ENCODE measurements at places on chromosomes 16 and 17.

DNA sequence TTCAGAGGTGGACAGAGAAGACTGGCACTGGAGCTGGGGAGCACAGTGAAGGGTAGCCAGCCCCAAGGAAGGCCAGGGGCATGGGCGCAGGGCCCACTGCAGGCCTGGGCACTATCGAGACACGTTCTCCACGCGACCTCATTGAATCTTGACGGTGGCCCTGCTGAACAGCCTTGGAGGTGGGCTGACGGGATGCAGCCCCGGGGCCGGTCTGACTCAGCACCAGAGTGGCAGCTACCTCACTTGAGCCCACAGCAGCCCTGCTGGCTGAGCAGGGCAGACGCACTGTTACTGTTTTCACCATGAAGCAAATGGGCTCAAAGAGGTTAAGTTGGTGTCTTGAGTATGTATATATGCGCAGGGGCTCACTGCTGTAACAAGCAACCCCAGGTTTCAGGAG is 78.8 kb upstream of the FOXF1 start:
- DNase-seq, result no peak

- no peak for DNase-seq
Measured at GRCh38 chr16:55189682-55190636, 134.0 kb upstream of the IRX6 start.

DNA sequence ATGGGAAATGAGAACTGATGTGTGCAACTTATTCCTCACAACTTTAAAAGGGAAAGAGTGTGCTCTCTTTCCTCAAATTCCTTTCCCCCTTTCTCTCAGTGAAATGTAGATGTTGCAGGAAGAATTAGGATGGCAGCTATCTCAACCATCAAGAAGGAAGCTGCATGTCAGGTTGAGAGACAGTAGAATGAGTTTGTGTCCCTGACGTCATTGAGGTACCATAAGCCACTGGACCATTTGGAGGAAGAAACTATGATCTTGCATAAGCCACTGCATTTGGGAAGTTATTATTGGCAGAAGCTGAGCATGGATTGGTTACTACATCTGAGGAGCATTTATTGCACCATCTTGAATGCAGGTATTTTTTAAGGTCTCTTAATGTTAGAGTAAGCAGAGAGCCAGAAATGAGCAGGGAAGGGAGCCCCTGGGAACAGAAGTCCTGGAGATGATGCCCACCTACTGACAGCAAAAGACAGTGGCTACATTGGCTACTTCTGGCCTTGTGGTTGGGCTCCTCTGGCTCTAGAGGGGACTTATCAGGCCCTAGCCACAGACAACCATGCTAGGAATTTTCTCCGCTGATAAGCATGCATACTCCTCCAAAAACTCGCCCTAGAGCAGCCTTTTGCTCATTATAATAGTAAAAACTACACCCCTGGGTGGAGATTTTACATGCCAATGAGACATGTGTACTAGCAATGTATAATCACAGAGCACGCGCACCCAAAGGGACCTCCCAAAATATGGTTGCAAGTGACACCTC is 249.0 kb upstream of the SALL1 start:
- DNase-seq, result no peak

DNA sequence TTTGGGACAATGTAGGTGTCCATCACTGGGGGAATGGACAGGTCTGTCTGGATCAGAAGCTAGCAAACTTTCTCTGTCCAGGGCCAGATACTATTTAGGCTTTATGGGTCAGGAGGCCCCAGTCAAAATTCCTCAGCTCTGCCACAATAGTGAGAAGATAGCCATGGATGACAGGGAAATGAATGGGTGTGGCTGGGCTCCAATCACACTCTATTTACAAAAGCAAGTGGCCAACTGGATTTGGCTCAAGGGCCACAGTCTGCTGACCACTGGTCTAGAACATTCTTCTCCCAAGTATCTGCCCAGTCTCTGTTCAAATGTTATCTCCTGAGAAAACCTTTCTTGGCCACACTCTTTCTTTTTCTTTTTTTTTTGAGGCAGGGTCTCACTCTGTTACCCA is 339.9 kb downstream of the SOX9 start:
- no peak for DNase-seq

- DNase-seq, result no peak
Measured at GRCh38 chr17:62084585-62084984, 19.5 kb upstream of the MED13 start.

GRCh38 chr16:11089504-11090124 is 145.2 kb downstream of the CLEC16A start:
- DNase-seq, result no peak

DNA sequence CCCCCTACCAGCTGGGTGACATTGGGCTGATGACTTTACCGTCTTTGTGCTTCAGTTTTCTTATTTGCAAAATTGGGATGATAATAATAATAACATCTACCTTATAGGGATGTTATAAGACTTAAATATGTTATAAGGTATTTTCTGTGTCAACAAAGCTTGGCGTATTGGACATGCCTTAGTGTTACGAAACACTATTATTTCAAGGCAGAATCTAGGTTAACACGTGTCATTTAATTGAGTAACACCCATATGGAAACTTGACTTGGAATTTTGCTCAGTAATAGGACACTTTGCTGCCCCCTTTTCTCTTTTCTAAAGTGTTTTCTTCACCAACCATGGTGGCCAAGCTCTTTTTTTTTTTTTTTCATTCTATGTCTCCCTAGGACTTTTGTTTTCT is 294.2 kb upstream of the SALL1 start:
- DNase-seq, result no peak

DNA sequence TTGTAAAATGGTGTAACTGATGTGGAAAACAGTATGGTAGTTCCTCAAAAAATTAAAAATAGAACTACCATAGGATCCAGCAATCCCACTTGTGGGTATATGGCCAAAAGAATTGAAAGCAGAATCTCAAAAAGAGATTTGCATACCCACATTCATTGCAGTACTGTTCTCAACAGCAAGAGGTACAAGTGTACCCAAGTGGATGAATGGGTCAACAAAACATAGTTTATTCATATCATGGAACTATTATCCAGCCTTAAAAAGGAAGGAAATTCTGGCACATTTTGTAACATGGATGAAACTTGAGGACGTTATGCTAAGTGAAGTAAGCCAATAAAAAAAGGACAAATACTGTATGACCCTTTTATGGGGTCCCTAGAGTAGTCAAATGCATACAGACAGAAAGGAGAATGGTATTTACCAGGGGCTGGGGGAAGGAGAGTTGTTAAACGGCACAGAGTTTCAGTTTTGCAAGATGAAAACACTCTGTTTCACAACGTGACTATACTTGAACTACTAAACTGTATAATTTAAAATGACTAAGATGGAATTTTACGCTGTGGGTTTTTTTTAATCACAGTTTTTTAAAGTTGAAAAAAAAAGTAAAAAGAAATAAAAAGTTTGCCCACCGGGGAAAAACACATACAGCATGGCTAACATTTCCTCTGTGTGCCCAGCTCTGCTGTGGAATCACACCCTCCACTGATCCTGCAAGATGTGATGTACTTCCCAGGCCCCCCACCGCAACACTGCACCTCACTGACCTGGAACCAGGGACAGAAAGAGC is 6.1 kb downstream of the TVP23A start:
- DNase-seq, result no peak

GRCh38 chr16:14181371-14182050 is 110.4 kb downstream of the MRTFB start:
- no peak for DNase-seq

Data from CD4-positive, alpha-beta T cell treated with Interleukin-4 for 1 hour (primary cell).